ENCODE measurements at places on chromosomes 11 and 22. TPM values are rescaled to one million over a fixed set of nuclear protein-coding genes. Genes with fewer than 3 reads are reported as not detected.
A peak's percentile ranks its signal among the peaks of the same experiment; 100 is the strongest.

DNA sequence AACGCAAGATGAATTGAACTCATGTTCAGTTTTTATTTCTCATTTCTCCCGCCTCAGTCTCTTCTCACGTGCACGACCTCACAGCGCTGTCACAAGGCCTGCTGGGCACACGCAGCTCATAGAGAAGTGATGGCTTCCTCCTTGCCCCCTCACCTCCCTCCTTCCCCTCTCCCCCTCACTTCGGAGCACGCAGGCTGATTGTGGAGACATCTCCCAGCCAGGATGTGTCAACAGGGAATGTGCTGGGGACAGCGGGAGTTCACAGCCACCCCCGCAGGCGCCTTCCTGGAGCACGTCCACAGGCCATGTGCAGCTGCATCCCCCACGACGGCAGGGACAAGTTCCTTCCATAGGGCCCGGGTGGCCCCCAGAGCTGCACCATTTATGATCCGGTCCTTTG is 29.1 kb upstream of the KRTAP5-6 start:
- no peak overlapping the region for H3K4me3 ChIP-seq
- peaks cover 40% of the 10 kb centered on the region for H3K27me3 ChIP-seq
- H3K36me3 ChIP-seq = no peaks in the 10 kb centered on the region
- no peak for DNase-seq

DNA sequence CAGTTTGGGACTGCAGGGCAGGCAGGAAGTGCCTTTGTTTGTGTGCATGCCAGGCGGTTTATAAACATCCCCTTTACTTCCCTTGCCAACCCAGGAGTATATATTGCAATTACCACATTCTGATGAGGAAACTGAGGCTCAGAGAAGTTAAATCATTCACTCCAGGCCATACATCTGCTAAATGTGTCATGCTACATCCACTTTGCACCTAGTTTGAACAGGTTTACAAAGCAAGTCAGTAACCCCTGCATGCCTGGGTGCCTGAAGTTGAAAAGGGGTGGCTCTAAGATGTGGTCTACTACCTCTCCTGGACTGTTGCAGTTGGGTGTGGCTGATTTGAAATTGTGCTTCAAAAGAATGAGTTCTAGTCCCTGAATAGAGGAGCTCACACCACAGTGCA is 23.6 kb downstream of the FLI1 start:
- peaks cover 49% of the 10 kb centered on the region for H3K4me1 ChIP-seq
- H3K4me3 ChIP-seq = no peak overlapping the region
- DNase-seq = no peak
- no peak overlapping the region for H3K27ac ChIP-seq
- H3K36me3 ChIP-seq = no peaks in the 10 kb centered on the region

DNA sequence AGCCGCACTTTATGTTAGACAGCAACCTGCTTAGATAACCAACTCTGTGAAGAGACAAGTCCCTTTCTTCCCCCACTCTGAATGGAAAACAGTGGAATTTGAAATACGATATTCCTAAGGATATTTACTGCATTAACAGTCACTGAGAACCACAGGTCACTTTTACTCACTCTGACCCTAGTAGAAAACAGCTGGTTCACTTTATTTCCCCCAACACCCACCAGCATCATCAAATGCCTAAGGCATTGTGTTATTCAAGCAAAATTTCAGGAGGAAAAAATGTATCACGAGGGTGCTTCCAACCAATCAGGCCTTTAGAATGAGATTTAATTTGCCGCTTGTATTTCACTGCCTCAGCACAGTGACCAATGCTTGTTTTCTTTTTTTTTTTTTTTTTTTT is 1134.1 kb upstream of the CCDC90B start:
- H3K36me3 ChIP-seq = no peaks in the 10 kb centered on the region
- H3K27me3 ChIP-seq = no peaks in the 10 kb centered on the region
- peak; percentile 47 for DNase-seq
- no peak overlapping the region for H3K27ac ChIP-seq
- no peaks in the 10 kb centered on the region for H3K4me1 ChIP-seq
- H3K4me3 ChIP-seq = no peak overlapping the region

- no peak overlapping the region for H3K4me3 ChIP-seq
- H3K36me3 ChIP-seq = no peaks in the 10 kb centered on the region
- no peak for DNase-seq
- H3K27ac ChIP-seq = no peak overlapping the region
Observed at GRCh38 chr11:104432981-104433380, 269.0 kb upstream of the PDGFD start.

- no peak for DNase-seq
- H3K4me1 ChIP-seq = no peaks in the 10 kb centered on the region
- no peaks in the 10 kb centered on the region for H3K27me3 ChIP-seq
- H3K36me3 ChIP-seq = no peaks in the 10 kb centered on the region
- no peak overlapping the region for H3K4me3 ChIP-seq
Observed at GRCh38 chr22:47267513-47268282, 505.2 kb downstream of the TBC1D22A start.

DNA sequence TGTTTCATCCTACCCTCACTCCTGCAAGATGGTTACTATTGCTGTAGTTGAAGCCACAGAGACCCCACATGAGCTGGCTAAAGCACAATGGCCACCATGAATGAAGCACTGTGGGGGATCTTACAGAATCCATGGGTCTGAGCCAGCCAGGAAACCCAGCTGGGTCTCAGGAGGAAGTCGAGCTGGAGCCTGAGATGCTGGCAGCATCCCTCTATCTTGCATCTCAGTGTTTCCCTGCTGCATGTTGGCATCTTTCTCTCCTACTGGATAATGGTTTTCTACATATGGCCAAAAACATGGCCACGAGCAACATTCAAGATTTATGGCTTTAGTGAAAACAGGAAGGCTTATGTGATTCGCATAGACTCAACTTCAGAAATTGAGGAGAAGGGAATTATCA is 219.3 kb upstream of the SNX19 start:
- no peak overlapping the region for H3K4me3 ChIP-seq
- DNase-seq = no peak
- no peak overlapping the region for H3K27ac ChIP-seq
- H3K27me3 ChIP-seq = no peaks in the 10 kb centered on the region

- H3K27me3 ChIP-seq = peaks cover 22% of the 10 kb centered on the region
- H3K36me3 ChIP-seq = no peaks in the 10 kb centered on the region
Observed at GRCh38 chr11:19025481-19026406, 34.8 kb downstream of the MRGPRX2 start.

The OR9Q2 gene
- not detected for polyA plus RNA-seq

DNA sequence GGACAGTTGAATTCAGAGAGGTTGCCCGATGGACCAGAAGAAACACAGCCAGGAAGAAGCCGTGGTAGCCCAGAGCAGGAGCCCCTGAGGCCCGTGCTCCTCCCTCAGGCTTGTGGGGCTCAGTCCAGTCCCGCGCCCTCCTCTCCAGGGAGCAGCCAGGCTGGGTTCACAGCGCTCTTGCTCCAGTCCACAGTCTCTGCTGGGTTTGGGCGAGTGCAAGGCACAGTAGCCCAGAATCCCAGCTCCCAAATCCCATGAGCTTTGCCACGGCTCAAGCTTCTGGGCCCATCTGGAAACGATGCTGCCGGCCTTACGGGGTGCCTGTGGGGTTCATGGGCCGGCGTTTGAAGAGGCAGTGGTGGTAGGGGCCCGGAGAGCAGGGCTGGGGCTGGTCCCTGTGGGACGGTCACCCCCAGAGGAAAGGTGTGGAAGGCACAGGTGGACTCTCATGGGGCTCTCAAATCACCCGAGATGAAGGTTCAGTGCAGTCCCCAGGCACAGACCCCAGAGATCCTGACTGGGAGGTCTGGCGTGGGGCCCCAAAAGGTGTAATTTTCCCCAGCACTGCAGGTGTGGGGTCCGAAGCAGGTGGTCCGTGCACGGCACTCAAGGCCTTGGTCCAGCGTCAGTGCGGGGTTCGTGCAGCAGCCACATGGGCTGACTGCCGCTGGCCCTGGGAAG is 30.6 kb upstream of the ATXN10 start:
- H3K27me3 ChIP-seq = no peaks in the 10 kb centered on the region

The RAG2 gene
- polyA plus RNA-seq = not detected

The TRIOBP gene
- 130 TPM for polyA plus RNA-seq

The JAML gene
- polyA plus RNA-seq = not detected

The ABCG4 gene
- 0.14 TPM for polyA plus RNA-seq

DNA sequence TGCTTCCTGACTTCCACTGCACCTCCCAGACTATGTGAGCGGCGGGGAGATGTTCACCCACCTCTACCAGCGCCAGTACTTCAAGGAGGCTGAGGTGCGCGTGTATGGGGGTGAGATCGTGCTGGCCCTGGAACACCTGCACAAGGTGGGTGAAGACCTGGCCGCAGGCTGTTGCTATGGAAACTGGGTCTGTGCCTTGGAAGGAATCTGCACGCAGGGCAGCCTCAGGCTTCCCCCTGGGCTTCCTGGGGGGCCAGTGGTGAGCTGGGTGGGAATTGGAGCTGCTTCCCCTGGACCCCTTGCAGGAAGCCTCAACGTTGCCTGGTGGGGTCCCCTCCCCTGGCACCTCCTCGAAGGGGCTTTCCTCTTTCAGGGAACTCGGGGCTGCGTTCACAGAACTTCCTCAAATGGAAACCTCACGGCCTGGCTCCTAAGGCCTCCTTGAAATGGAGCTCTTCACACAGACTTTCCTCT is 1.5 kb downstream of the RPS6KA4 start:
- peaks cover 14% of the 10 kb centered on the region for H3K4me1 ChIP-seq
- H3K27me3 ChIP-seq = no peaks in the 10 kb centered on the region
- H3K36me3 ChIP-seq = peaks cover 10% of the 10 kb centered on the region
- no peak for DNase-seq

- no peak overlapping the region for H3K27ac ChIP-seq
- no peaks in the 10 kb centered on the region for H3K36me3 ChIP-seq
- H3K4me3 ChIP-seq = no peak overlapping the region
Observed at GRCh38 chr11:57476757-57477506, 16.6 kb downstream of the RTN4RL2 start.

DNA sequence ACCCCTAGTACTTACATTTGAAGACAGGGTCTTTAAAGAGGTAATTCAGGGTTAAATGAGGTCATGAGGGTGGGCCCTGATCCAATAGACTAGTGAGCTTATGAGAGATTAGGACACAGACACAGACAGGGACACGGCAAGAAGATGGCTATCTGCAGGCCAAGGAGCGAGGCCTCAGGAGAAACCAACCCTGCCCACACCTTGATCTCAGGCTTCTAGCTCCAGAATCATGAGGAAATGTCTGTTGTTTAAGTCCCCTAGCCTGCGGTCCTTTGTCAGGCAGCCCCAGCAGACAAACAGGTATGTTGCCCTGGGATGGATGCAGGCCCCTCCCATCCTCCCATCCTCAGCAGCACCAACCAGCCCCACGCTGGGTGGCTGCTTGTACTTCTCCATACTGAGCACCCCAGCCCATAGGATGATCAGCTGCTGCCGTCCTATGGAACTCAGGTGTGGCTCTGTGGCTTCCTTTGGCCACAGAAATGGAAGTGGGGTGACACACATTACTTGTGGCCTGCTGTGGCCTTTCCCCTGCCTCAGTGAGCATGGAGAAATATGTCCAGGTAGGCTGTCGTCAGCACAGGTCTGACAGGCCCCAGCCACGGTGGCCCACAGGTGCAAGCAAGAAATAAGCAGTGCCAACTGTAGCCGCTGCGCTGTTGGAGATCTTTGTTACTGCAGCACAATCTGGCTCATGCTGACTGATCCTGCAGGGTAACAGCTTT is 7.9 kb downstream of the GNB1L start:
- DNase-seq = no peak
- no peaks in the 10 kb centered on the region for H3K36me3 ChIP-seq

- H3K27me3 ChIP-seq = no peaks in the 10 kb centered on the region
- H3K36me3 ChIP-seq = no peaks in the 10 kb centered on the region
- no peak for DNase-seq
- H3K4me1 ChIP-seq = no peaks in the 10 kb centered on the region
Observed at GRCh38 chr11:1948389-1948788, 1.3 kb downstream of the MRPL23 start.

- H3K27ac ChIP-seq = no peak overlapping the region
- H3K36me3 ChIP-seq = no peaks in the 10 kb centered on the region
- peaks cover 31% of the 10 kb centered on the region for H3K4me1 ChIP-seq
- H3K27me3 ChIP-seq = no peaks in the 10 kb centered on the region
- no peak overlapping the region for H3K4me3 ChIP-seq
- DNase-seq = peak; percentile 57
Observed at GRCh38 chr22:32706149-32706548, 95.4 kb upstream of the TIMP3 start.

DNA sequence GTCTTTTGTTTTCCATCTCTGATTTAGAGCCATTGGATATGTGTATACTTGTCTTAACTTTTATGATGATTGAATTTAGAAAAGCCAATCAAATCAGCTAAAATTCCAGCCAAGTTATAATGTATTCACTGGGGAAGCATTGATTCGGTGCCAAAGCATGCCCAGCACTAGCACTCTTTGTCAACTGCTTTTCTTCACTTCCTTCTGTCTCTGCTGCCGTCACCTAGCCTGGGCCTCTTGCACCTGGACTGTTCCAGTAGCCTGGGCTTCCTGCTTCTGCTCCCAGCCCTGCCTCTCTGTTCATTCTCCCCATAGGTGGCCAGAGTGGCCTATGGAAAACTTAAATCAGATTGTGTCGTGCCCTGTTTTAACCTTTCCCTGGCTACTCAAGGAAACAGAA is 80.7 kb downstream of the NAV2 start:
- H3K36me3 ChIP-seq = no peaks in the 10 kb centered on the region
- no peaks in the 10 kb centered on the region for H3K27me3 ChIP-seq
- DNase-seq = no peak
- peaks cover 16% of the 10 kb centered on the region for H3K4me1 ChIP-seq
- H3K4me3 ChIP-seq = no peak overlapping the region

- no peak overlapping the region for H3K4me3 ChIP-seq
- H3K27me3 ChIP-seq = no peaks in the 10 kb centered on the region
- peaks cover 6% of the 10 kb centered on the region for H3K4me1 ChIP-seq
- no peaks in the 10 kb centered on the region for H3K36me3 ChIP-seq
- H3K27ac ChIP-seq = no peak overlapping the region
Observed at GRCh38 chr22:31607696-31608095, 54.3 kb downstream of the PISD start.

The BLID gene
- polyA plus RNA-seq = 2.9 TPM

DNA sequence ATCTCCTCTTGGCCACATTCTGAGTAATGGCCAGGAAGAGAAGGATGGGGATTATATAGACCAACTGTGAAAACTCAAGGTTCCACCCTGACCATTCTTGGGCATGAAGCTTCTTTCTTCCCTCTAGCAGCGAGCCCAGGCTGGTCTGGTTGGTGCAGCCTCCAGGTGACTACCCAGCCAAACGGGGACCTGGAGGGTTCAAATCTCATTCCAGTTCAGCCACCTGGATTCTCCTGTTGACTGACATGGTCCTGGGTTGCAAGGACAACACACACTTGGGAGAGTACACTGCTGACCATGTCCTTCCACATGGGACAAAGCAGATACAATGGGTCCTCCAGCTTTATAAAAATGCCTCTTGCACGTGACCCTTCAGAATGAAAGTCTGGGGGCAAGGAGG is 67.0 kb downstream of the SHANK2 start:
- no peak for DNase-seq
- H3K4me1 ChIP-seq = no peaks in the 10 kb centered on the region
- H3K27ac ChIP-seq = no peak overlapping the region
- no peaks in the 10 kb centered on the region for H3K27me3 ChIP-seq
- H3K36me3 ChIP-seq = no peaks in the 10 kb centered on the region
- H3K4me3 ChIP-seq = no peak overlapping the region

DNA sequence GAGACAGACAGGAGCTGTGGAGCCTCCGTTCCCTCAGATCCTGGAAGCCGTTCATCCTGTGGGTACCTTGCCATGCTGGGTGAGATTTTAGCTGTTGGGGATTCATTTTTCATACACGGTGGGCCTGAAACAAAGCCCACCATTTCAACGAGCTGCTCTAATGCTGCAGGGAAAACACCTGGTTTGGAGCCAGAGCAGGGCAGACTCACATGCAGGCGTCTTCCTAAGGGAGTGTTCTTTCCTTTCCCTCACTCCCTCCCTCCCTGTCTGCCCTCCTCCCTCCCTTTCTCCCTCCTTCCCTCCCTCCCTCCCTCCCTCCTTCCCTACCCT is 52.5 kb downstream of the CD6 start:
- DNase-seq = no peak
- H3K36me3 ChIP-seq = no peaks in the 10 kb centered on the region
- peaks cover 17% of the 10 kb centered on the region for H3K27me3 ChIP-seq

- H3K27ac ChIP-seq = no peak overlapping the region
- H3K4me1 ChIP-seq = peaks cover 5% of the 10 kb centered on the region
- H3K4me3 ChIP-seq = no peak overlapping the region
Observed at GRCh38 chr11:77135069-77135468, 7.0 kb downstream of the MYO7A start.

Data from GM23248 (cell line).